ENCODE measurements at places on chromosomes 6 and 20.

DNA sequence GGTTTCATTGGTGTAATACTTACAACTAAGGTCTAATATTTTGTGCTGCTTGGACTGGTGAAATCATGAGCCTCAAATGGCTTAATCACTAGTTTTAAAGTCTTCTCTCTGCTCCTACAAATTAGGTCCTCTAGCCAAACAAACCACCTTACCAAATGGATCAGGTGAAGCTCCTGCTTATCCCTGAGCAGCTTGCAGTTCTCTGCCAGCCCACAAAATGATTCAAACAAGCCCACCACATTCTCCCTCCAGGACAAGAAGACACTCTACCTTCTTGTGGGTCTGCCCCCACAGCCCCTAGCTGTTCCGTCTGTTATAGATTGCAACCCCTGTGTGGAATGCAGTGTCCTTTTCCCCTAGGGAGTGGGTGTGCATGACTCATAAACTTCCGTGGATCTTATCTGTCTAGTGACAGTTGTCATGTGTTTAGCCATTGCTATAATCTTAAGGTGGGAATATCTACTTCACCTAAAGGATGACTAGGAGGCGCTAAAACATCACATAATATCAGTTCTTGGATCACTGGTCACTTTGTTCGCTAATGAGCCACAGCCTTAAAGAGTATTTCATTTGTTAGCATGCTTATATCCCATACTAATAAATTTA is 940.5 kb upstream of the MANEA start:
- DNase-seq: peak; percentile 13

DNA sequence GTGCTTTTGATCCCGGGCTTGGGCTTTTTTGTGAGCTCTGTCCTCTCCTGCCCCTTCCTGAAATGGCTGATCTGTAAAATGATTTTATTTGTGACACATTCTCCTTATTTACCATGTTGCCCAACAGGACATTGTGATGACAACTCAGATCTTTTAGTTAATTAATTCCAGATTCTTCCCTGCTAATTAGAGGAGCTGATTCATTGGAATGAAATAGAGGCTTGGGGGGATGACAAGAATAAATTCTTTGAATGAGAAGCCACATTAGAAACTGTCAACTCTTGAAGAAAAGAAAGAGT is 26.1 kb upstream of the GABRR1 start:
- DNase-seq: no peak

GRCh38 chr6:44617416-44617815 is 229.9 kb downstream of the CDC5L start:
- no peak for DNase-seq

- DNase-seq: no peak
Measured at GRCh38 chr6:81761197-81761596, 8.7 kb upstream of the TENT5A start.

DNA sequence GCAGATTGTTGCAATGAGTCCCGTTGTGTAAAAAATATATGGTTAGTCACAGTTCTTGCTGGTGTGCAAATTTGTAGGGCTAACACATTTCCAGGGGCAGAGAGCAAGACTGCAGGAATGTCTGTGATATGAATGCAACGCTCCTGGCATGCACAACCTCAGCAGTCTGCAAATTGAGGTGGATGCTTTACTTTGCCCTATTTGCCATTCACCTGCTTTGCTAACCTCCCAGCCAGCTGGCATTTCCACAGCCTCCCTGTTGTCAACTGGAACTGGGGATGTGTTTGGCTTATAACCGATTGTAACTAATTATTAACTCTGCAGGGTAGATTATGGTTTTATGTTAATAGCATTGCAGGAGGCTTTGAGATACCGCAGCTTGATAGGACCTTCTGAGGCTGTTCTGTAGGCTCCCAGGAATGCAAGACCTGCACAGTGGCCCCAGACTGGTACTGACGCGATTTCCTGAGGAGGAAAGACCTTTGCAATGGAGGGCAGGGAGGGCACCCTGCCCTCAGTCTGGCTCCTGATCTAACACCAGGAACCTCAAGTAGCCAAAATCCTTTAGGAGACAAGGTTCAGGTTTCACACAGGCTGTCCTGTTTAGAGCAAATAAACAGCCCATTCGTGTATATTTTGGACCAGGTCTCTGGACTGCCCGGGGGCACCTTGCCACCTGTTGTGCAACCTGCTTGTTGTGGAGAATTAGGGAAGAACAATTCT is 53.4 kb downstream of the EDN1 start:
- no peak for DNase-seq

DNA sequence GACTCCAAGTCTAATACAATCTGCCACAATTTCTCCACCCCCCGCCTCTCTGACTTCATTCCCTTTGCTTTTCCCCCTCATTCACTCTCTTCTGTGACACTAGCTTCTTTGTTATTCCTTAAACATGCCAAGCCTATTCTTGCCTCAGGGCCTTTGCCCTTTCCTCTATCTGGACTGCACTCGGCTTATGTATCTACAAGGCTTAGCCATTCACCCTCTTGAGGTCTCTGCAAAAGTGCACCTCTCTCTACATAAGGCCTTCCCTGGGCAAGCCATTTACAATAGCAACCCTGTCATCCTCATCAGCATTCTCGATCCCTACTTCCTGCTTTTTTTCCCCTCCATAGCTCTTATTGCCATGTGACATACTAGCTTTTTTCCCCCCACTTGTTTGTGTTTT is 168.9 kb downstream of the PDSS2 start:
- DNase-seq: no peak

Data from HEK293T (cell line).